Activated CD4-positive, alpha-beta T cell treated with anti-CD3 and anti-CD28 coated beads, Interleukin-2, amount 10 ng/mL, durations not matched to agents 7 days and 5 days (primary cell): ENCODE measurements at places on chromosomes 3 and 15. TPM values are rescaled to one million over a fixed set of nuclear protein-coding genes. Genes with fewer than 3 reads are reported as not detected.

The PLA2G4E gene
- not detected for total RNA-seq

The SUSD5 gene
- total RNA-seq: not detected

The IL5RA gene
- total RNA-seq: not detected

GRCh38 chr3:73175698-73176097 lies 114.2 kb downstream of the EBLN2 start:
- DNase-seq: no peak
